Small intestine (tissue), 16 donors: ENCODE measurements at places on chromosomes 3 and 15. TPM values are rescaled to one million over a fixed set of nuclear protein-coding genes. Genes with fewer than 3 reads are reported as not detected.

GRCh38 chr3:73298243-73299183 lies 237.1 kb downstream of the EBLN2 start:
- no peak for DNase-seq
- no peak overlapping the region for H3K27ac ChIP-seq
- no peaks in the 10 kb centered on the region for H3K4me1 ChIP-seq
- no peak overlapping the region for H3K4me3 ChIP-seq
- no peaks in the 10 kb centered on the region for H3K36me3 ChIP-seq

- H3K27me3 ChIP-seq: no peaks in the 10 kb centered on the region
- H3K36me3 ChIP-seq: no peaks in the 10 kb centered on the region
- no peak overlapping the region for H3K27ac ChIP-seq
- H3K4me3 ChIP-seq: no peak overlapping the region
- DNase-seq: no peak
Measured at GRCh38 chr3:167330993-167331785, 48.9 kb downstream of the ZBBX start.

DNA sequence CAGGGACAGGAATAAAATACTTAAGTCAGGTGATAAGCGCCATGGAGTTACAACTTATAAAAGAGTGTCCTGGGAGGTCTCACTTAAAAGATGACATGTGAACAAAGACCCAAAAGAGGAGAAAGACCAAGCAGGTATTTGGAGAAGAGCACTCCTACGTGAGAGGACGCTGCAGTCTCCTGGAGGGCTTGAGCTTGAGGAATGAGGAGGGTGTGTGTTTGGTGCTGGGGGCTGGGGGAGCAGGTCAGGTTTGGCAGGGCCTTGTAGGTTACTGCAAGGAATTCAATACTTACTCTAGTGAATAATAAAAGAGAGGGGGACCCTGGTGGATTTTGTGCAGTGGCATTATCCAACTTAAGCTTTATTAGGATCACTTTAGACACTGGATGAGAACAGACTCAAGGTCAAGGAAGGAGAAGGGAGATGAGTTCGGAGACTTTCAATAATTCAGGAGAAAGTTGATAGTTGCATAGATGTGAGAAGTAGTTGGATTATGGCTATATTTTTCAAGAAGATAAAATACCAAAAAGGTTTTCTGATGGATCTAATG lies 32.4 kb downstream of the TNIK start:
- no peaks in the 10 kb centered on the region for H3K27me3 ChIP-seq
- no peak overlapping the region for H3K4me3 ChIP-seq
- H3K4me1 ChIP-seq: no peaks in the 10 kb centered on the region
- peak; percentile 33 for DNase-seq
- peak overlapping the region; percentile 12 for H3K27ac ChIP-seq
- H3K36me3 ChIP-seq: no peaks in the 10 kb centered on the region

The GATM gene
- 83.7 TPM for polyA plus RNA-seq

The MGA gene
- 21.0 TPM for polyA plus RNA-seq

The ZIC1 gene
- not detected for polyA plus RNA-seq
